Hypothalamus (tissue), 51 donors: ENCODE measurements at places on chromosomes 4 and X.

DNA sequence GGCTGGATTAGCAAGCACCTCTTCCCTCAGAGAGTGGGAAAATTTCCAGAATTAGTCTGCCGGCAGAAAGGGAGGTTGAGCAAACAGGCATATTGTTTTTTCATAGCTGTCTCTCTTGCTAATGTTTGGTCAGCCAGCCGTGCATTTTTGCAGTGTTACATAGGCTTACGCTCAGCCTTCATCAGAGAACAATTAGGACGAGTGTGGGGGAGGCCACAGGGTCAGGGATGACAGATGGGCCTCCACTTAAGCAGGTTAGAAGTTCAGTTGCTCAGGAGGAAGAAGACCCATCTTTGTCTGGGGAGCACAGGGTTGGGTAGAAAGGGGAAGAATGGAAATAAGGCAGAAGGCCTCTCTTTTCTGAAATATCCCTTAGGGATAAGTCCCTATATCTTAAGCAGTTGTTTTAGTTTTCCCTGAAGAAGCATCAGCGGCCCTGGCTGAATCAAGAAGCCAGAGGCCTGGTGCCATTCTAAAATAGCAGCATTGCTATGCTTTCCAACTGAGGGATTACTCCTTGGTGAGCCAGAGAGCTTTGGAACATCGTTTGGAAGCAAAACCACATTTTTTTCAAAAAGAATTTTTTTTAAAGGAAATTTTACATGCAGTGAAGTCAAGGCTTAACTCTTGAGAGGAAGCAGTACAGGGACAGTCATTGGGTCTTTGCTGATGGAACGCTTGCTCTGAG is 118.8 kb downstream of the SMIM20 start:
- DNase-seq: no peak

DNA sequence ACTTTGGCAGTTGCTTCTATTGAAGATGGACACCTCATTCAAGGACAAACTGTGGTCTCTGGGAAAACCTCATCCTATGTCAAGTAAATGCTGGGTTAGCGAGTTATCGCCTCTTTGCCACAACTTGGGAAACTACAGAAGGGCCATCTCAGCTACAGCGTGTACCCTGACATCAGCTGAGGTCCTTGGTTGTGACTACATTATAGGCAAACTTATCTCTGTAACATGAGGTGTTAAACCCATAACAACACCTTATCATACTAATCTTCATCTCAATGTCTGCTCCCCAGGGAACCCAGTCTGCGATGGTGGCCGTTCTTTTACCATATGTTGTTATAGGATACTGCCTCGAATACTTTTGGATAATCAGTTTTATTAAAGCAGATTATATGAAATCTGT is 1862.7 kb downstream of the STIM2 start:
- no peak for DNase-seq

- no peak for DNase-seq
These were observed 15.2 kb downstream of the LINC00632 start for GRCh38 chrX:140724736-140725135.

DNA sequence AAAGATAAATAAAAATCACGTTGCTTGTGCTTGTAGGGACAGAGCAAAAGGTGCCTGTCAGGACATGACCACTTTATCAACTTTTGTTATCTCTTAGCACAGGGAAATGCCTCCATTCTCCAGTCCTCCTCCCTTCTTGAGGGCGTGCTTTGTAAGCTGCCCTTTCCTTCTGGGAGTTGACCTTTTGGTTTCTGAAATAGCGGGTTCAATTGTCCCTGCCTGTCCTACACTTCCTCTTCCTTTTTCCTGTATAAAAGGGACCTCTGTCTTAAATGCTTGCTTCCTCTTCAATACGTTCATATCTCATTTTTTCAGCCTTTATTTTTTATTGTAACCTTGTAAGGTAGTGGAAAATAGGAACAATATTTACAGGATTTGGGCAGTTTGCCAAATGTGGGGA is 153.5 kb downstream of the SH3BGRL start:
- DNase-seq: no peak

- DNase-seq: no peak
These were observed 20.5 kb downstream of the SLC25A5 start for GRCh38 chrX:119488749-119489148.

- DNase-seq: no peak
These were observed 2.8 kb downstream of the NKX6-1 start for GRCh38 chr4:84496331-84496705.

DNA sequence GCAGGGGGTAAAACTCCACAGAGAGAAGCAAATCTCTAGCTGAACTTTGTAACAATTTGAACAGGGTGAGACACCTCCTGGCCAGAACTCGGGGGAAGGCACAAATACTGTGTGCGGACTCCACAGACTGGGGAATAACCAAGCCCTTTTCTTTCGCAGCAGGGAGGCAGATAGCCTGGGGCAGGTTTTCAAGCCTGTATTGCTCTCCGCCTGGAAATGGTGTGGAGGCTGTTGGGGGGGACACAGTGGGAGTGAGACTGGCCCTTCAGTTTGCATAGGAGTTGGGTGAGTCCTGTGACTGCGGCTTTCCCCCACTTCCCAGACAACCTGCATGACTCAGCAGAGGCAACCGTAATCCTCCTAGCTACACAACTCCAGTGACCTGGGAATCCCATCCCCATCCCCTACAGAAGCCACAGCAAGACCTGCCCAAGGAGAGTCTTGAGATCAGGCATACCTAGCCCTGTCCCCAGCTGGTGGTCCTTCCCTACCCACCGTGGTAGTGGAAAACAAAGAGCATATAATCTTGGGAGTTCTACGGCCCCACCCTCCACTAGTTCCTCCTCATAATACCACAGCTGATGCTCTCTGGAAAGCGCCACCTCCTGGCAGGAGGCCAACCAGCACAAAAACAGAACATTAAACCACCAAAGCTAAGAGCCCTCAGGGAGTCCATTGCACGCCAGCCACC is 12.9 kb upstream of the SMPX start:
- no peak for DNase-seq

- DNase-seq: no peak
These were observed 24.5 kb downstream of the REPS2 start for GRCh38 chrX:16970977-16971376.

- DNase-seq: no peak
These were observed 98.6 kb downstream of the HUWE1 start for GRCh38 chrX:53587795-53588420.

DNA sequence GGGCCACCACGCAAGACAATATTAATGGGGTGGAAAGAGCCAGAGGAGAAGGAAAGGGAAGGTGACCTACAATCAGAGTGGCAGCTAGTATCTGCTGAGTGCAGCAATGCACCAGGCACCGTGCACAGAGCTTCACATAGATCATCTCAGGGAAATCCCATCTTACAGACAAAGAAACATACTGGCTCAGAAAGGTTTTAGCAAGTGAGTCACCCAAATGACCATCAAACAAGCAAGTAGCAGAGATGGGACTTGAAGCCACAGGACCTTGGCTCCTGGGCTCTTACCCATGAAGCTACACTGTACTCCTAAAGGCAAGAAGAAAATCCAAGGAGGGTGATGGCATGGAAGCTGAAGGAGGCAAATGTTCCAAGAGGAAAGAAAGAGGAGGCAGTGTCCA is 6.8 kb downstream of the ANXA5 start:
- no peak for DNase-seq

DNA sequence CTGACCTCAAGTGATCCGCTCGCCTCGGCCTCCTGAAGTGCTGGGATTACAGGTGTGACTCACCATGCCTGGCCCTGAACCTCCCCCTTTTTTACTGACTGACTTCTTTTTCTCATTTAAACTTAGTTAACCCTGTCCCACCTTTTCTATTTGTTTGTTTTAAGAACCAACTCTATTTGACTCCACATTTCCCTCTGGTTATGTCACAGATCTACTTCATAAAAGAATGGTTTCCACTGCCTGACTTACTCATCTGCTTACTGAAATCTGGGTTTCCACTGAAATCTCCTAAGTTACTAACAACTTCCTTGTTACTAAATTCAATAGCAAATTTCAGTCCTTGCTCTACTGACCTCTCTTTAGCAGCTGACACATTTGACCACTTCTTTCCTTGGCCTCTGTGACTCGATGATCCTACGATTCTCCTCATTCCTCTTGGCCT is 28.0 kb upstream of the NSUN7 start:
- DNase-seq: no peak

- DNase-seq: no peak
These were observed 23.9 kb upstream of the HSD17B10 start for GRCh38 chrX:53458082-53458481.

GRCh38 chrX:51484616-51485015 is 11.8 kb downstream of the NUDT11 start:
- no peak for DNase-seq

DNA sequence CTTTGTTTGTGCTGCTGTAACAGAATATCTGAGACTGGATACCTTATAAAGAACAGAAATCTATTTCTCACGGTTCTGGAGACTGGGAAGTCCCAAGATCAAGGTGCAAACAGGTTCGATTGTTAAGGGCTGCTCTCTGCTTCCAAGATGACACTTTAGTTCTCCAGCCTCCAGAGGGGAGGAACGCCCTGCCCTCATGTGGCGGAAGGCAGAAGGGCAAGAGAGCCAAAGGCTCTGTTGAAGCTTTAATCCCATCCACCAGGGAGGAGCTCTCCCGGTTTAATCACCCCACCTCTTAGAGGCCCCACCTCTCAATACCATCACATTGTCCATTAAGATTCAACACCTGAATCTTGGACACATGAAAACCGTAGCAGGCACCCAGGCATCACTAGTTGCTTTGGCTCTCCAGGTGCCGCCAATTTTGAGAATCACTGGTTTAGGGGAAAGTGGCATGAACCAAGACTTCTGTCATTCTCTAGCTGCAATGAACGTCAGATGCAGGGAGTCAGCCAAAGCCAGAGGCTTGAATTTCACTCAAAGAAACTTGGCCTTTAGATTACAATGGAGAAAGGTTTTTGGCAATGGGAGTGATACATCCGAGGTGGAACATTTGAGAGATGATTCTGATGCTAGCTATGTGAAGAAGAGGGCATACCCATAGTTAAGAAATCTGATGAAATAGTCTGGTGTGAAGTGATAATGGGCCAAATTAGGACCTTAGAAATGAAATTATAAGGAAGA is 15.7 kb downstream of the FHL1 start:
- no peak for DNase-seq

- DNase-seq: no peak
These were observed 1.0 kb upstream of the TMEM131L start for GRCh38 chr4:153465140-153465539.

GRCh38 chrX:108557580-108557979 is 117.9 kb downstream of the COL4A5 start:
- DNase-seq: no peak

DNA sequence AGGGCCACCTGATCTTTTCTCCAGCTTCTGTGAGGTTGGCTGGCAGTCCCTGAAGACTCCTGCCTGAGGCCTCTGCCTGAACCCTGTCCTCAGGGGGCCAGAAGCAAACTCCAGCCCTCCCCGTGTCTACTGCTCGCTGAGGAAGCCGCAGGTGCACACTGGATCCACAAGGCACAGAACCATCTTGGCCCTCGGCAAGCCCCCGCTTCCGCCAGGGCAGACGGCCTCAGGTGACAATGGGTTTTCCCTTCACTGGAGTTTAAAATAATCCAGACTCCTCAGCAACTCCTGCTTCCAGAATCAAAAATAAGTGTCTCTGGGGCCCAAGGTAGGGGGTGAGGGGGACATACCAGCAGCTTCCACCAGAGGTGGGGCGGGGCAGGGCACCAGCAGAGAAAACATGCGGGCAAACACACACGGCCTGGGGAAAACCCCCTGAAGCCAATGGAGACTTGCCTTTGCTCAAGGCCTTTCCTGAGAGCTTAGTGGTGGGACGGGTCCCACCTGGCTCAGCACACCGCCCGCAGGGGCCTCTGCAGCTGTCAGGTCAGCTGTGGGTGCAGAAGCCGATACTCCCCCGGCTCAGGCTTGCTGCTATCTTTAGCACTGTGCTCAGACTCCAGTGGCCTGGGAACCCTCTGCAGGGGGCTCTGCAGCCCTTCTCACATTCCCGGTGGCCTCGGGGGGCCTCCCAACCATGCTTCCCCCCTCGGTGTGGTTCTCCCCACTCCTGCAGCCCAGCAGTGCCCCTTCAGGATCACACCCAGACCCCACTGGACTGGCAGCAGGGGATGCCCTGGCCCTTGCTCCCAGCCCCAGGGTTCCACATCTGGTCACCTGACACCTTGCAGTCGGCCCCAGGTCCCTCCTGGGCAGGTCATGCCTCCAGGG is 1.9 kb downstream of the MYL5 start:
- no peak for DNase-seq

DNA sequence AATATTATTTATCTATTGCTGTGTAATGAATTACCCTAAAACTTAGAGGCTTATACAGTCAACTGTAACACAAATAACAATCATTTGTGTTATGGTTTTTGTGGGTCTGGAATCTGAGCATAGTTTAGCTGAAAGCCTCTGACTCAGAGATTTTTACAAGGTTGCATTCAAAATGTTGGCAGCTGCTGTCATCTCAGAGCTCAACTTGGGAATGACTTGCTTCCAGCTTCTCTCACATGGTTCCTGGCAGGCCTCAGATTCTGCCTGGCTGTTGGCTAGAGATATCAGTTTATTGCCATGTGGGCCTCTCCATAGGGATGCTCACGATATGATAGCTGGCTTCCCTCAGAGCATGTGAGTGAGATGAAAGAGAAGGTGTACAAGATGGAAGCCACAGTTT is 70.2 kb upstream of the BRWD3 start:
- DNase-seq: no peak

- no peak for DNase-seq
These were observed 394.3 kb upstream of the TRAM1L1 start for GRCh38 chr4:117479673-117480072.

DNA sequence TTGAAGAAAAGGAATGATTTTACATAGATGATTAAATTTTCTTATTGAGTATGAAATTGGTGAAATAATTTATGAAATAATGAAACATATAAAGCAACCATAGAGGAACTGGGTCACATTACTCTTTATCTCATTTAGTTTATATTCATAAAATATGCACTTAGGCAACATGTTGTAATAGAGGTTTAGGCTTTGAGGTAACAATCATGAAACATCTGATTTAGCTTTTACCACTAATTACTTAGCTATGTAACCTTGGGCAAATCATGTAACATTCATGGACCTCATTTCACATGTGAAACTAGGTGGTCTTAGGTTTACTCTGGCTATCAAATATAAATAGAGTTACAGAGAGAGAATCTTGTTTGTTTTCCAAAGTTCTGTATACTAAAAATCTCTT is 54.5 kb upstream of the SMARCA5 start:
- DNase-seq: no peak

DNA sequence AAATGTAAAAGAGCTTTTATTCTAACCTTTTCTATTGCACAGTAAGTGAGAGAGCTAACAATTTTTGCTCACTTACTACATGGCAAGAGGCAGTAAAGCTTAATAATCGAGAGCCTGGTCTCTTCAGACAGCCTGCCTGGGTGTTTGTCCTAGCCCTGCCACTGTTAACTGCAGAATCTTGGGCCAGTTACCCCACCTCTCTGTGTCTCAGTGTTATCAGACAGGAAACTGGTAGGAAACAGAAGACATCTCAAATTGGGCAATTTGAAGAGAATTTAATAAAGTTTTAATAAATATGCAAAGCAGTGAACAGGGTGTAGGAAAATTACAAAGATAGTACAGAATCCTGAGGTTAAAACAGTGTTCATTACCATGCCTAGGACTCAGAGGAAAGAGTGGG is 13.4 kb downstream of the STAP1 start:
- no peak for DNase-seq

GRCh38 chr4:55736605-55737183 is 82.9 kb upstream of the EXOC1L start:
- no peak for DNase-seq

- DNase-seq: no peak
These were observed 709 bp downstream of the GPAT3 start for GRCh38 chr4:83536362-83537272.

- no peak for DNase-seq
These were observed 84.0 kb upstream of the HPF1 start for GRCh38 chr4:169841776-169842175.

GRCh38 chr4:67080046-67080557 is 465.2 kb downstream of the CENPC start:
- no peak for DNase-seq
